ENCODE measurements at places on chromosomes 2 and 18. TPM values are rescaled to one million over a fixed set of nuclear protein-coding genes. Genes with fewer than 3 reads are reported as not detected.

HRH4 gene
- total RNA-seq, result 0.22 TPM

POMC gene
- 6.1 TPM for total RNA-seq

CHCHD5 gene
- 35.2 TPM for total RNA-seq

NEURL3 gene
- not detected for total RNA-seq

KCNJ3 gene
- total RNA-seq, result not detected

CHRND gene
- not detected for total RNA-seq

CNTNAP5 gene
- not detected for total RNA-seq

C2orf68 gene
- 54.7 TPM for total RNA-seq

SOX11 gene
- total RNA-seq, result not detected

SERPINB3 gene
- total RNA-seq, result not detected

HNMT gene
- 0.57 TPM for total RNA-seq

All from activated naive CD8-positive, alpha-beta T cell treated with anti-CD3 and anti-CD28 coated beads, Interleukin-2, amount 10 ng/mL, durations not matched to agents 7 days and 5 days (primary cell).